ENCODE measurements at places on chromosomes 2 and 18. TPM values are rescaled to one million over a fixed set of nuclear protein-coding genes. Genes with fewer than 3 reads are reported as not detected.

- no peaks in the 10 kb centered on the region for H3K27me3 ChIP-seq
- H3K4me3 ChIP-seq = no peak overlapping the region
- H3K27ac ChIP-seq = no peak overlapping the region
- DNase-seq = no peak
Observed at GRCh38 chr2:134436706-134437105, 182.8 kb downstream of the MGAT5 start.

Gene WNT10A
- total RNA-seq = 2.9 TPM

GRCh38 chr2:105249181-105249580 is 7.6 kb downstream of the GPR45 start:
- H3K36me3 ChIP-seq = no peaks in the 10 kb centered on the region
- no peak overlapping the region for H3K27ac ChIP-seq
- no peak overlapping the region for H3K4me3 ChIP-seq
- no peaks in the 10 kb centered on the region for H3K27me3 ChIP-seq
- no peak for DNase-seq

GRCh38 chr2:160200921-160201320 is 849 bp upstream of the ITGB6 start:
- no peaks in the 10 kb centered on the region for H3K4me1 ChIP-seq
- H3K27me3 ChIP-seq = no peaks in the 10 kb centered on the region
- no peak overlapping the region for H3K4me3 ChIP-seq
- DNase-seq = no peak

Gene MYO3B
- 4.4 TPM for total RNA-seq

GRCh38 chr2:10256515-10257031 is 46.1 kb upstream of the HPCAL1 start:
- H3K4me1 ChIP-seq = no peaks in the 10 kb centered on the region
- no peak overlapping the region for H3K27ac ChIP-seq

GRCh38 chr2:239523954-239524330 is 123.1 kb upstream of the HDAC4 start:
- H3K4me1 ChIP-seq = no peaks in the 10 kb centered on the region
- H3K4me3 ChIP-seq = no peak overlapping the region
- DNase-seq = no peak

Gene NAB1
- 15.7 TPM for total RNA-seq

DNA sequence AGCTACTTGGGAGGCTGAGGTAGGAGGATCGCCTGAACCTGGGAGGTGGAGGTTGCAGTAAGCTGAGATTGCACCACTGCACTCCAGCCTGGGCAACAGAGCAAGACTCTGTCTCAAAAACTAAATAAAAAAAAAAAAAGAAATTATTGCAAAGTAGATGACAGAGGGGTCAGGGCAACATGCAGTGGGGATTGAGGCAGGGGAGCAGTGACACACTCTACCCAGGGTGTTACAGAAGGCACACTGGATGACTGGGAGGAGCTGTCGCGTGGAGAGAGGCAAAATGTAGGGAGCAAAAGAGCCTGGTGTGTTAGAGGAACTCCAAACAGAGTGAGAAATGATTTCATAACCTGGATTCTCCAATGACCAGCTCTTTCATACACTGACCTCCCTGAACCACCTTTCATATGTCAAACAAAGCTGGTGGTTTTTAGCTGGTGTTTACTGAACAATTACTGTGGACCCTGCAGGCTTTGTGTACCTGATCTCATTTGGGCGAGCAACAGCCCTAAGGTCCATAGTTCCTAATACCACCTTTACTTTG is 22.1 kb downstream of the FBXO41 start:
- H3K4me1 ChIP-seq = no peaks in the 10 kb centered on the region
- peaks cover 26% of the 10 kb centered on the region for H3K36me3 ChIP-seq

Gene CTLA4
- total RNA-seq = not detected

- no peaks in the 10 kb centered on the region for H3K4me1 ChIP-seq
- no peak overlapping the region for H3K4me3 ChIP-seq
- H3K27ac ChIP-seq = no peak overlapping the region
- peaks cover 64% of the 10 kb centered on the region for H3K36me3 ChIP-seq
- DNase-seq = no peak
Observed at GRCh38 chr2:190910341-190911136, 29.9 kb downstream of the GLS start.

GRCh38 chr2:3000968-3001367 is 376.6 kb downstream of the EIPR1 start:
- H3K4me3 ChIP-seq = no peak overlapping the region
- peaks cover 11% of the 10 kb centered on the region for H3K4me1 ChIP-seq
- no peak for DNase-seq
- H3K36me3 ChIP-seq = no peaks in the 10 kb centered on the region
- H3K27ac ChIP-seq = no peak overlapping the region

Gene PSMA8
- total RNA-seq = not detected

GRCh38 chr2:429575-430254 is 141.8 kb upstream of the ALKAL2 start:
- H3K27me3 ChIP-seq = no peaks in the 10 kb centered on the region
- H3K27ac ChIP-seq = no peak overlapping the region
- no peak for DNase-seq
- no peaks in the 10 kb centered on the region for H3K36me3 ChIP-seq

DNA sequence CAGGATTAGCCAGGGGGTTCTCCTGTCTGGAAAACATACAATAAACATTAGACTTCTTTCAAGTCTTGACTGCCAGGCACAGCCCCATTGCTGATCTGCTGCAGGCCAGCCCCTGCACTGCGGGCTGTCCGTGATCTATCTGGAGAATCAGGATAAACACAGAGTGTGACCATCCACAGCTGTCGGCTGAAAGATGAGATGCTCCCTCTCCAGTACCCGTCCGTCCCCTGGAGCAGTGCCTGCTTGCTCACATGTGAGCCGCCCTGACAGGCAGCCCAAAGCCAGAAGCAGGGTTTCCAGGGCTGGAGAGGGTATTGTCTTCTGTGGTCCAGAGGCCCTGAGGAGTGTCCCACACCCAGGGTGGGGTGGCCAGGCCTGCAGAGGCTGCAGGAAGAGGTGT is 46.1 kb upstream of the FOSL2 start:
- no peak overlapping the region for H3K4me3 ChIP-seq
- no peaks in the 10 kb centered on the region for H3K36me3 ChIP-seq
- DNase-seq = no peak
- no peaks in the 10 kb centered on the region for H3K27me3 ChIP-seq

Gene MYL1
- total RNA-seq = not detected

Gene SIX3
- total RNA-seq = not detected

Gene SPIRE1
- 2.5 TPM for total RNA-seq

GRCh38 chr2:228703152-228703551 is 521.7 kb upstream of the SPHKAP start:
- H3K4me3 ChIP-seq = no peak overlapping the region
- no peak overlapping the region for H3K27ac ChIP-seq
- H3K36me3 ChIP-seq = no peaks in the 10 kb centered on the region
- no peaks in the 10 kb centered on the region for H3K27me3 ChIP-seq
- no peak for DNase-seq
- H3K4me1 ChIP-seq = peaks cover 10% of the 10 kb centered on the region

Gene SLC38A11
- total RNA-seq = not detected

Gene SLC1A4
- 120 TPM for total RNA-seq

Gene TMEM37
- total RNA-seq = not detected

DNA sequence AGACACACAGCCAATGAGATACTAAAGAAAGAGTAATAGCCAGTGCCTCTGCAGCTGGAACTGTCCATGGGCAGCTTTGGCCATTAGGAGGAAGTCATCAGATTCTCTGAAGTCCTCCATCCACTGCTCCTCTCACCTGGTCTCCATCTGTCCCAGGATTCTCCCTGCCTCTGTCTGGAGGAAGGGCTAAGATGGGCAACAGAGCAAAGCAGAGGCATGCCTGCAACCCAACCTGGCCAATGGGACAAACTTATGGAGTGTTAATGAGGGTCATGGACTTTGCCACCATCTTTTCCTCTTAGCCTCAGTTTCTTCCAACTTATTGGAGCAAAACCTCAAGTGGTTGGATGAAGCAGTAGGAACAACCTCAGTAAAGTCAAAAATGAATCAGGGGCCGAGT is 91.5 kb upstream of the SIX3 start:
- no peaks in the 10 kb centered on the region for H3K27me3 ChIP-seq
- H3K27ac ChIP-seq = no peak overlapping the region
- H3K4me1 ChIP-seq = no peaks in the 10 kb centered on the region
- no peak overlapping the region for H3K4me3 ChIP-seq
- no peak for DNase-seq
- no peaks in the 10 kb centered on the region for H3K36me3 ChIP-seq

Gene C2orf69
- total RNA-seq = 14.3 TPM

Gene CNDP1
- not detected for total RNA-seq

Gene FSHR
- total RNA-seq = not detected

Gene PAIP2B
- total RNA-seq = 2.6 TPM

GRCh38 chr2:162166745-162167144 is 14.7 kb upstream of the GCG start:
- H3K36me3 ChIP-seq = no peaks in the 10 kb centered on the region
- H3K27ac ChIP-seq = no peak overlapping the region
- no peak for DNase-seq
- no peaks in the 10 kb centered on the region for H3K27me3 ChIP-seq

GRCh38 chr2:217671075-217671474 is 331.7 kb downstream of the TNS1 start:
- H3K27me3 ChIP-seq = no peaks in the 10 kb centered on the region
- no peak overlapping the region for H3K4me3 ChIP-seq
- H3K27ac ChIP-seq = no peak overlapping the region
- DNase-seq = no peak

DNA sequence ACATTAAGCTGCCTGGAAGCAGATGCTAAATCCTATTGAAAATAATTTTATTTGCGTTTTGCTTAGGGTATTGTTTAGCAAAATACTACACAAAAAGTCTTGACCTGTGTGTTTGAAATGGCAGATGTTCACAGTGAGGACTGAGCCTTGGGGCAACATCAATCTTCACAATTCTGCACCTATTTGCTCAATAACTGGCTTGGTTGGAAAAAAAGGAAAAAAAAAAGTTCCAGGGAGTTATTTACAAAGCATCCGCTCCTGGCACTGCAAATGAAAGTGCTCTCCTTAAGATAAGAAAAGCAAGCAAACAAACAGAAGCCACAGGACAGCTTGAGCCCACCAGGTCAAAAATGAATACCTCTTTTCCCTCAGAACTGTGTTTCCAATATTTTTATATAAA is 77.7 kb downstream of the MAP2 start:
- no peak overlapping the region for H3K27ac ChIP-seq
- DNase-seq = no peak
- no peaks in the 10 kb centered on the region for H3K36me3 ChIP-seq

Gene ACOXL
- total RNA-seq = 0.58 TPM

- no peak overlapping the region for H3K4me3 ChIP-seq
- DNase-seq = no peak
- no peak overlapping the region for H3K27ac ChIP-seq
- H3K4me1 ChIP-seq = peaks cover 15% of the 10 kb centered on the region
Observed at GRCh38 chr2:20169796-20170703, 54.9 kb downstream of the SDC1 start.

- peaks cover 4% of the 10 kb centered on the region for H3K4me1 ChIP-seq
- H3K4me3 ChIP-seq = no peak overlapping the region
- H3K36me3 ChIP-seq = no peaks in the 10 kb centered on the region
- H3K27me3 ChIP-seq = no peaks in the 10 kb centered on the region
Observed at GRCh38 chr2:208064220-208064961, 39.1 kb upstream of the PLEKHM3 start.

DNA sequence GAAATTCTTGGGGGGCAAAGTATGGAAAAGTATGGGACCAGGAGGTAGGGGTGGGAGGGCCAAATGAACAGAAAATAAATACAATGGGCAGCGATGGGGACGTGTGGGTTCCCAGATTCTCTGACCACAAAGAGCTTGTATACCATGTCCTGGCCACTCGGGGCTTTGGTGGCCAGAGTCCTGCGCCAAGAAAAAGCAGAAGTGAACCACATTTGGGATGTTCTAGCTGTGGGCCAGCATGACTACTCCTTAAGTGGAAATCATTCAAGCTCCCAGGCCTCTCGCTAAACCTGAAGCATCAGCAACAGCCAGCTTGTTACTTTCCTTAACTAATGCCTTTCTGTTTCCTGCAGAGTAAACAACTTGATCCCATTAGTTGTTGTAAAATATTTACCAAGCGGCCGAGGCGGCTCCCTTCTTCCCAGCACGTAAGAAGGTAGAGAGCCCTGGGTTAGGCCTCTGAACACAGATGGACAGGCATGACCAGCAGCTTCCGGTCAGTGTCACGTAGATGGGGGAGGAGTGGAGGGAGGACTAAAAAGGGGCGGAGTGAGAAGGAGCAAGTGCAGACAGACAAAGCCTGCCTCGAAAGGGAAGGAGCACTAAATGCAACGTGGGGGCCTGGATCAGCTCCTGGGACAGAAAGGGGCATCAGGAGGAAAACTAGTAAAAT is 88.2 kb downstream of the GALNT14 start:
- no peak overlapping the region for H3K27ac ChIP-seq
- no peaks in the 10 kb centered on the region for H3K4me1 ChIP-seq
- H3K27me3 ChIP-seq = no peaks in the 10 kb centered on the region
- H3K4me3 ChIP-seq = no peak overlapping the region
- DNase-seq = no peak
- H3K36me3 ChIP-seq = no peaks in the 10 kb centered on the region

Gene MARCHF4
- not detected for total RNA-seq

GRCh38 chr2:64934530-64934929 is 54.7 kb upstream of the SLC1A4 start:
- peaks cover 83% of the 10 kb centered on the region for H3K4me1 ChIP-seq
- H3K27me3 ChIP-seq = no peaks in the 10 kb centered on the region
- DNase-seq = peak; percentile 74
- no peak overlapping the region for H3K4me3 ChIP-seq

All from Karpas-422 (cell line).